Activated effector memory CD4-positive, alpha-beta T cell treated with anti-CD3 and anti-CD28 coated beads, Interleukin-2, amount 50 U/mL, for 16 hours (primary cell): ENCODE measurements at places on chromosomes 11 and 22.
A peak's percentile ranks its signal among the peaks of the same experiment; 100 is the strongest.

DNA sequence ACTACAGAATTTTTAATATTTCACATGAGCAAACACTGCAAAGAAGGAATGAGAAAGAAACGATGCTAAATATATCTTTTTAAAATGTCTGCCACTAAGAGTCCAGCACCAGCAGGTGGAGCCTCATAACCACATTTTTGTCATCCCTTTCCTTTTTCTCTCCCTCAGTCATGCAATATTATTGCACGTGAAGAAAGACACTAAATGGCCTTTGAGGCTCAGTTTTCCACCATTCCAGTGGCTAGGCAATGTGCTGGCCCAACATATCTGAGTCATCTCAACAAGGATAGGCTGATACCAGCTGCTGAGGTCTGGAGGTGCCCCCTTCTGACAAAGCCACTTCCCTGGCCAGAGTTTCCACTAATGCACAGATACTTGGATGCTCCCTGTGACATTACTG, 1.8 kb downstream of the ALKBH8 start:
- DNase-seq = peak; percentile 68

DNA sequence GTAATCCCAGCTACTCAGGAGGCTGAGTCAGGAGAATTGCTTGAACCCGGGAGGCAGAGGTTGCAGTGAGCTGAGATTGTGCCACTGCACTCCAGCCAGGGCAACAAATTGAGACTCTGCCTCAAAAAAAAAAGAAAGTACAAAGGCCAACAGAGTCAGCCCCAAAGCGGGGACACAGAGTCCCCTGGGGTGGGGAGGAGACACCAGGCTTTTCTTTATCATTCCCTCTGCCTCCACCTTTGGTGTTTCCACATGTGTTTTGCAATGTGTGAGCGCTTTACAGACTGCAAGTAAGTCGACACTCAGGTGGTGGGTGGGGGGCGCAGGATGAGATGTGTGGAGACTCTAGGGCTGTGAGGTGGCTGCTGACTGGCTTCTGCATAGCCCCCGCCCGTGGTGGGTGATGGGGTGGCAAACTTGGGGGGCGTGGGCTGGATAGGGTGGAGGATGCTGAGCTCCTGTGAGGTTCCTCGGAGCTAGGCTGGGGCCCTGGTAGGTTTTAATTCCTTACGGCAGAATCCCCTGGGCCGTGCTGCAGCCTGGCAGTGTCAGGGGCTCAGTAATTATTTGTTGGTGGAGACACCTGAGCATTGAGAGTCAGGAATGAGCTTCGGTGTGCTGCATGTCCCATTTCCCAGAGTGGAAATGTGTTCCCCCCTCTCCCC, 177.2 kb downstream of the CTTN start:
- DNase-seq = no peak

DNA sequence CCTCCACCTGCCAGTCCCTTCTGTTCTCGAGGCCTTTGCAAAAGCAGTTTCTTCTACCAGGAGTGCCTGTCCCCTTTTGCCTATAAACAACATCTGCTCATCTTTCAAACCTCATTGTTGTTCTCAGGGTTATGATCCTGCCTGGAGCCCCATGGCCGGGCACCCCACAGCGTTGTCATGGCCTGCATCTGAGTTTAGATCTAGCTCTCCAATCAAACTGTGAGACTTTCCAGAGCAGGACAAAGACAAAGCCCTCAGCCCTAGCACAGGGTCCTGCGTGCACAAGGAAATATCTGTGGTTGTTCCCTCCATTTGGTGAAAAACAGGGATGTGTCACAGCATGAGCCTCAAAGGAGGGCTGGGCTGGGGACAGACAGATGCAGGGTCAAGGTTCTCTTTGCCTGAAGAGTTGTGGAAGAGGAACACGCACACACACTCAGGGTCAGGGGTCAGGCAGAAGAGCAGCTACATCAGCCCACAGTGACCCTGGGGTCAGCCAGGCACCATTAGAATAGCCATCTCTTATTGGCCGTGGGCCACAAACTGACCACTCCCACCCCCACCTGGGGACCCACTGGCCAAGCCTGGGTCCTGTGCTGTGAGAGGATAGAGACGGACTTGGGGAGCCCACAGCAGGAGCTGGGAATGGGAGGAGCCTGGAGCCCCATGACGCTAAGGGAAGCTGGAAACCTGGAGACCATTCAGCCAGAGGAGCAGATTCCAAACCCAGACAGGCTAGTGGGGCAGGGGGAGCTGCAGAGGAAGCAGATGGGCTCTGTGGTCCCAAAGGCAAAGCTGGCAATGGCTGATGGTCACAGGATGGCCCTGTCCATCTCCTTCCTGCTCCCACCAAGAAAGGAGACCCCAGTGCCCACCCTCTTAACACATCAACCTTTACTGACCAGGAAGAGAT, 99.4 kb downstream of the PDE2A start:
- no peak for DNase-seq

GRCh38 chr11:9629064-9629463, 34.8 kb upstream of the SWAP70 start:
- no peak for DNase-seq

DNA sequence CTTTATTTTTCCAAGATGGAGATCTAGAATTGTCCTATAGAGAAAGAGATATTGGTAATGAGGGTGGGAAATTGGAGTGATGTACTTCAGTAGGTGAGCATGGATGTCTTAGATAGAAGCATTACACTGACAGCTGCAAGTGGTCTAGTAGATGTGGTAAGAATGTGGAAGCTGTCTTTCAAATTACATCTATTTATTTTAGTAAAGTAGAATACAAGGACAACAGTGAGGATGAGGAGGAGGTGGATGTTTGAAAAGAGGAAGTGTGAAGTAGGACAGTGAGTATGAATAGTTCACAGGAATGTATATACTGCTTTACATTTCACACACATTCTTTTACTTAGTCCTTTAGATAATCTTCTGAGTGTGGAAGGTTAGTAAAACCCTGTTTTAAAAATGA, 64.2 kb downstream of the HIPK3 start:
- DNase-seq = no peak

DNA sequence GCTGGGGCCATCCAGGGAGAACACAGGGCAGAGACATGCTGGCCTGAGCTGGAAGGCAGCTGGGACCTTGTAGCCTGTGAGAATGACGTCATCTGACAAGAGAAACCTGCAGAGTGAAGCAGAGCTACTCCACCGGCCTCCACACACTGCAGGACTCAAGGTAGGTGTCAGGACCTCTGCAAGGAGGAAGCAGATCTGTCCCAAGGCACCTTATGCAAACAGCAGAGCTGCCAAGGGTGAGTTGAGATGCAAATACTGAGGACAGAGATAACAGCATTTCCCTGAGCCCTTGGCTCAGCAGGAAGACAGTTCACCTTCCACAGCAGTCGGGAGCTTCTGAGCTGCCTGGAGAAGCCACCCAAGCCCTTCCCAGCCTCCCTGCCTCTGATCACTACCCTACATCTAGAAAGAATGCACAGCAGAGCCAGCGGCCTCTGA, 51.9 kb upstream of the IGSF9B start:
- no peak for DNase-seq

DNA sequence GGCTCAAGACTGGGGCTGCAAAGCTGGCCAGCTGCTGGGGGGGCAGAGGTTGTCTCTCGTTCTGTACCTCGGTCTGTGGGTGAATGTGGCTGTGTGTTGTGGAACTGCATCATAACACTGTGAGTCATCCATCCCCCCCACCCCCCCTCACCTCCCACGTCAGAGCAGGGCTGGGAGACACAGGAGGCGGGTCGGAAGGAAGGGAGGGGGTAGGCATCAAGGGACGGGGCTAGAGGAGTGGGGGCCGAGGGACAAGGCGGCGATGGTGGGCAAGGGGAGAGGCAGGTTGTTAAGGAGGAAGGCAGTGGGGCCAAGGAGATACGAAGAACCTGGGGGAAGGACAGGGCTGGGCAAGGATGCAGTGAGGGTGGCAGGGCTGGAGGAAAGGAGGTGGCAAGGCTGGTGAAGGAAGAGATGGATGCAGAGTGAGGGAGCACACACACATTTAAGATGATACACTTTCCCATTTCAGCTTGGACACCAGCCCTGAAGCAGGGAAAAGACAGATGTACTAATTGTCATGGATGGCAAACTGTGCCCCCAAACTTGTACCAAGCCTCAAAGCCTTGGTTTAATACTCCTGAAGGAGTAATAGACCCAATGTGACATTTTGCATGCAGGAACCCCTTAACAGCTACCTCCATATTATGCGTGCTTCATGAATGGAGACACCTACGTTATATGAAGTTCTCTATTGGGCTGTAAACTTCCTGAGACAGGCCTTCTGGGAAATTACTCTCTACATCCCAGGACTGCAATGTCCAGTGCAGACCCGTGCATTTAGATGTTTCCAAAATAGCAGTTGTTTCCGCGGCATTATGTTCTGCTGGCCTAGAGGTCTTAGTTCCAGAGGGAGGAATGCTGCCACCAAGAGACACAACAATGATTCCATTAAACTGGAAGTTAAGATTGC, at the start of gene YPEL4:
TSS of gene YPEL4 (minus strand) at position 87 of the 913 bp plus-strand sequence. CDS start 2,805 bp downstream, outside the sequence.
- DNase-seq = peak; percentile 87

- no peak for DNase-seq
Measured at GRCh38 chr22:44813416-44813815, 61.0 kb downstream of the ARHGAP8 start.

DNA sequence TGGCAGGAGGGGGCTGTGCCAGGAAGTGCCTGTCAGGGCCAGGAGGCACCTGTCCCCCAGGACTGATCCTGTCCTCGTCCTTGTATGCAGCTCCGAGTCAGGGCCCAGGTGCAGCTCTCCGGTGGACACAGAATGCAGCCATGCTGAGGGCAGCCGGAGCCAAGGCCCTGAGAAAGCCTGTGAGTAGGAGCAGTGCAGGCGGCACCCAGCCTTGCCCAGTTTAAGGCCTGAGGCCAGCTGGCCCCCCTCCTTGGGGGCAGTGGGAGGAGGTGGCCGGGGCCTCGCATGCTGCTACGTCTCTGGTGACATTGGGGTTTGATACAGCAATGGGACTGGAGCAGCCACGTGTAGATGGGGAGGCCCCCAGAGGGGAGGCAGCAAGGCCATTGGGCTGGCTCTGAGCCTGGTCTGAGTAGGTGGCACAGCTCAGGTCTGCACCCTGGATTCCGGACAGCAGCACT, 34.9 kb downstream of the SBF1 start:
- DNase-seq = no peak

DNA sequence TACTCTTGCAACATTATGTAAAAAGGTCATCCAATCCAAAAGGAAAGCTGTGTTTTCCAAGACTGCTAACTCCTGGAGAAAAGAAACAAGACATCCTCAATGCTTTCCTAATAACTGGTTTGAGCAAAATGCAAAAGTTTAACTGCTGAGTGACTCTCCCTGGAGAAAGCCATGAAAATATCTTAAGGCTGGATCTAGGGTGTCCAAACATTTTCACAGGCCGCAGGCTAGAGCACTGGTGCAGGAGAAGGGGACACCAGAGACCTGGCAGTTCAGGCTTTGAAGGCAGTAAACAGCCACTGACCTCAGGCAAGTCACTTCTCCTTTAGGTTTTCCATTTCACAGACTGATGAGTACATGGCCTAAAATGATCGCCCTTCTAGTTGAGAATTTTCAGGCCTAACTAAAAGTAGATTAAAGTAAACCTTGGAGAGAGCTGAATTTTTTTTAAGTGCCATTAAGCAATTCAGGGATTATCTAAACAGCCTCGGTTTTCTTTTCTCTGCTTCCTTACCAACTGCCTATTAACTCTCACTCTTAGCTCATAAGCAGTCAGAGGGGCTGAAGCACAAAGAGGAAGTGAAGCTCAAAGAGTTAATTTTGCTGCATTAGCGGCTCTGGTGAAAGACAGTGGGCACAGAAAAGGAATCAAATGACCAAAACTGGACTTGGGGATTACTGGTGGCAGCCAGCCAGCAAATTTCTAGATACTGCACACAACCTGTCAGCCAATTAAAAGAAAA, 2.3 kb downstream of the CHKA start:
- DNase-seq = peak; percentile 21

- DNase-seq = no peak
Measured at GRCh38 chr11:114232400-114233059, 63.7 kb upstream of the NNMT start.

GRCh38 chr11:45607995-45608394, 57.4 kb downstream of the CHST1 start:
- DNase-seq = no peak

DNA sequence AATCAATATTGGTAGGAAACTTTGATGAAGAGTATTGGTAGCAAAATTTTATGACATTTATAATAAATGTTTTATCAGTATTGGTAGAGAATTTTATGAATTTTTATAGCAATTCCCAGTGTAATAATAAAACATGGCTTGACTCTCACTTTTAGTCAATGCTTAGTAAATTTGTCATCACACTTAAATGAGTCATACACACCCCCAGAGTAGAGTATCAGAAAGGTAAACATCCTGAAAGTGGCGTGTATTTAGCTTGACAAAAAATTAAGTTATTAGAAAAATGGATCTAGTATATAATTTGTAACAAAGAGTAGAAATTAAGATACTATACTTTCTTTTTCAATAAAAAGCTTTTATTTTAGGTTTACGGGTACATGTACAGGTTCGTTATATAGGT, 2.6 kb downstream of the MS4A3 start:
- no peak for DNase-seq

DNA sequence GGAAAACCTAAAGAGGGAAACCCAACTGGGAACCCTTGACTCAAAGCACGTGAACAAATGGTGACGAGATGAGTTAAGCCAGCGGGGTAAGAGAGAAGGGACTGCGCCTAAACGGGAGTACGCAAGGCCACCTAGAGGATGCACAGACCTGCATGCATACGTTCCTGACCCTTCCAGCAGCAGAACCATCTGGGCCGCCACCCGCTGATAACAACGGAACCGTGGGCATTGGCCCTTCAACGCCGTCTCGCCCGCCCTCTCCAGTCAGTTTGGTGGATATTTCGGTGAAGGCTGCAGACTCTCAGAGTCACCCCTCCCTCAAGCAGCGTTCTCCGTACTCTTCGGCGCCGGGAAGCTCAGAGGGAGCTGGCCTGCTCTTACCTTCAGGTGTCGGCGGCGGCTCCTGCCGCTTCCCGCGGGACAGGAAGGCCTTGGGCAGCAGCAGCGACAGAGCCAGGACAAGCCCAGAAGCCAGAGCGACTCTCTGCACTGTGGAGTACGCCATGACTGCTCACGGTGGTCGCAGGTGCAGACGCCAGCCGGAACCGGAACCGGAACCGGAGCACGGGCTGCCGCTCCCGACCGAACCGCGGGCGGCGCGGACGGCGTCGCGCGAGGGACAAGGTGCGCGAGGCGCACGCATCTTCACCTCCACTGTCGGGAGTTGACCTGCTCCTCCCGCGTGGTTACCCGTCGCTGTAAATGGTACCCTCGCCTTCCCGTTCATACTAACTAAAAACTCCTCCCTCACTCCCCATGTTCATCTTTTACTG, at the start of gene RIC3:
TSS of gene RIC3 (minus strand) at position 541 of the 773 bp plus-strand sequence. CDS start at position 505, 36 bp downstream.
- peak; percentile 79 for DNase-seq

DNA sequence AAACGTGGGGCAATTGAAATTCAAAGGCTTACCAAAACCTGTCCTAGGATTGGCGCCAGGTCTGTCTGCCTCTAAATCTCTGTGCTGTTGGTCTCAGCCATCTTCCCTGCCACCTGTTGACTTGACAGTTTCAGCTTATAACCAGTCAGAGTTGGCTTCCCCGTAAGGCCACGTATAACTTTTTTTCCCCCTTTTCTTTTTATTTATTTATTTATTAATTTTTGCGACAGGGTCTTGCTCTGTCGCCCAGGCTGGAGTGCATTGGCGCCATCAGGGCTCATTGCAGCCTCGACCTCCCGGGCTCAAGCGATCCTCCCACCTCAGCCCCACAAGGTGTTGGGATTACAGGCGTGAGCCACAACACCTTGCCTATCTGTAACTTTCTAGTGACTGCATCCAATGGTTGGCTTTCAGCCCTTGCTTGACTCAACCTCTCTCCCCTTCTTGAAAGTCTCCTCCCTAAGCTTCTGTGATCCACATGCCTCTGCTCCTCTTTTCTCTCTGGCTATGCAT, 1.4 kb upstream of the SYVN1 start:
- DNase-seq = no peak
